Activated CD4-positive, alpha-beta T cell treated with anti-CD3 and anti-CD28 coated beads for 24 hours (primary cell): ENCODE measurements at places on chromosomes 4 and X.

DNA sequence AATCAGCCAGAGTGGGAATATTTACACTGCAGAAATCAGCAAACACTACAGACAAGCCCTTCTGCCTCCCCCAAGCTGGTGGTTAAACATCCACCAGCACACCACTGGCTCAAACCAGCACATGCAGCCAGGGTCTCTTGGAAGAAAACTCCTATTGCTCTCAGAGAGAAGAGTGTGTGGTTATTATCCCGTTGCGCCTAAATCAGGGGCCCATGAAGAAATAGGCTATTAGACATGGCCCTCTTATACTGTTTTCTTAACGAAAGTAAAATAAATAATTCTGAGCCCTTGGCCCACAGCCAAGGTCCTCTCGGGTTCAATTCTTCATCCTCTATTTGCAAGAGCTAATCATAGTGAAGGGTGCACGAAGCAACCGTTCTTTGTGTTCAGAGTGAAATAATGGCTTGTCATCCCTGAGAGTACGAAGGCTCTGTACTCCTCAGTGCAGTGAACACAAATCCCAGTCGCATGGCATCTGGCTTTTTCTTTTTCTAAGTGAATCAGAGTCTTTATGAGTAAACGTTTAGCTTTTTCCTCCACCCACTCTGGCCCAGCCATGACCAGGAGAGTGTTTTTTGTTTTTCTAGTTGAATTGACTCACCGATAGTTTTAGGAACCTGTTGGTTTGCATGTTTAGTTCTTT lies 33.4 kb upstream of the RBM47 start:
- peak; percentile 17 for DNase-seq

DNA sequence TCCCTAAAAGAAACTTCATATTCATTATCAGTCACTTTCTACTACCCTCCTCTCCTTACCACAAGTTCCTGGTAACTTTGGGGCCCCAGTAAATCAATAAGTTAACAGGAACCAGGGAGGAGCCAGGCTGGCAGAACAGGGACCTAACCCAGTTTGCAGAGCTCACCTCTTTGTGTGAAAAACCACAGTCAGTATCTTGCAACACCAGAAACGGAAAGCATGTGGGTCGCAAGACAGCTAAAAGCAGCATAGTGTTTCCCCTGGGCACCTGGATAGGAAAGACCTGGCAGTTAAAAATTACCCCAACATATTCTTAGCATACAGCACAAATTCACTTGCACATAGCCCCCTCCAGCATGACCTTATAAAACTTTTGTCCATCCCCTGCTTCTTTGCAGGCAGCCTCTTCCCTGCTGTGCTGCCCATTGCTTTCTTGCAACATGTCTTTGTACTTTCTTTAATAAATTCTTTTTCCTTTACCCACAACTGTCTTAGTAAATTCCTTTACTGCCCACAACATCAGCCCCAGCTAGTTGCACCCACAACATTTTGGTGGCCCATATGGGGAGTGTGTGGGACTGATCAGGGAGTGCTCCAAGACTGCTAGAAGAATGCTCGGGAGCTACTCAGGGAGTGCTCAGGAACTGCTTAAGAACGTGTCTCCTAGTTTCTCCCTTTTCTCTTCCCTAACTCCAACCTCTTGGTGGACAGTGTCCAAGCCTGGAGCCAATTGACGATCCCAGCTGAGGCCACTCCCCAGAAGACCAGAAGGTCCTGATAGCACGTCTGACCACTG lies 83.4 kb downstream of the MSN start:
- peak; percentile 21 for DNase-seq

- no peak for DNase-seq
Observed at GRCh38 chr4:168109527-168109926, 17.2 kb downstream of the ANXA10 start.

DNA sequence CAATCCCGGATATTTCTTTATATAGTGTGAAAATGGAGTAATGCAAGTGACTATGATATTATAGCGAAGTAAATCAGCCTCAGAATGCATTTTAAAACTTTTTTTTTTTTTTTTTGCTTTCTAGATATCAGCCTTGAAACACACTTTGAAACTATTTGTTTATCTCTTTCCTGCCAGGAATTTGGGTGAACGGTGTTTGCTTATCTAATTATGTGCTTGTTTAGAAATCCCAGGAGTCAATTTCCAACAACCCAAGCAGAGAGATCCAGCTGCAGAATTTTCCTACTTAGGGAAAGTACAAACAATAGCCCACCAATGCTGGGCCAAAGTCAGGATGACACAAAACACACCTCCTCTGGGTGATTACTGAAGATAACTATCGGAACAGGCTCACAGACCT lies 958.8 kb downstream of the PCDH18 start:
- no peak for DNase-seq

DNA sequence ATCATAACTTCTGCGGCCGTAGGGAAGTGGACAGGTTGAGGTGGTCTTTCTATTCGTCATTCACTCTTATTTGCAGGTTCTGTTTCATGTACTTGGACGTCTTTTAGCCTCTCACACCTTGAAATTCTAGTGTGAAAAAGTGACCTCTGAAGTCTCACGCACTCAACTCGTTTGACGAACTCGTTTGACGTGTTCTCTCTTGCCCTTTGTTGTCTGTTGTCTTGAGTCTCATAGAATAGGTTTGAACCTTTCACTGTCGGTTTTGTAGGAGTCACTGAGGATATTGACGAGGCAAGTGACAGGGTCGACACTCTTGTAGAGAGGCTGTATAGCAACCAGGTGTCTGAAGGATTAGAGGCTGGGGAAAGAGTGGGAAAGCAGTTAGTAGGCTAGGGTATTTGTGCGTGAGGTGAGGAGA lies 1.1 kb upstream of the PGRMC2 start:
- no peak for DNase-seq

DNA sequence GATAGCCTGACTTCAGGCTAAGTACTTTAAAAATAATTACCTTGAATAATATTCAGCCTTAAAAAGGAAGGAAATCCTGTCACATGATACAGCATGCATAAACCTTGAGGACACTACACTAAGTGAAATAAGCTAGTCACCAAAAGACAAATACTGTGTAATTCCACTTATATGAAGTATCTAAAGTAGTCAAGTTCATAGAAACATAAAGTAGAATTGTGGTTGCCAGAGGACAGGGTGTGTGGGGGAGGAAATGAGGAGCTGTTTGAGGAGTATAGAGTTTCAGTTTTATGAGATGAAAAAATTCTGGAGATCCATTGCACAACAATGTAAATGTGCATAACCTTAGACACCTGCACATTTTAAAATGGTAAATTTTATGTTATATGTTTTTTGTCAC lies 5.6 kb upstream of the STPG2 start:
- DNase-seq, result no peak

- DNase-seq, result no peak
Observed at GRCh38 chrX:30607155-30607554, 29.6 kb upstream of the TASL start.

GRCh38 chr4:81789158-81789557 lies 317.5 kb upstream of the RASGEF1B start:
- DNase-seq, result no peak

- DNase-seq, result no peak
Observed at GRCh38 chr4:3349116-3349515, 56.3 kb downstream of the RGS12 start.

DNA sequence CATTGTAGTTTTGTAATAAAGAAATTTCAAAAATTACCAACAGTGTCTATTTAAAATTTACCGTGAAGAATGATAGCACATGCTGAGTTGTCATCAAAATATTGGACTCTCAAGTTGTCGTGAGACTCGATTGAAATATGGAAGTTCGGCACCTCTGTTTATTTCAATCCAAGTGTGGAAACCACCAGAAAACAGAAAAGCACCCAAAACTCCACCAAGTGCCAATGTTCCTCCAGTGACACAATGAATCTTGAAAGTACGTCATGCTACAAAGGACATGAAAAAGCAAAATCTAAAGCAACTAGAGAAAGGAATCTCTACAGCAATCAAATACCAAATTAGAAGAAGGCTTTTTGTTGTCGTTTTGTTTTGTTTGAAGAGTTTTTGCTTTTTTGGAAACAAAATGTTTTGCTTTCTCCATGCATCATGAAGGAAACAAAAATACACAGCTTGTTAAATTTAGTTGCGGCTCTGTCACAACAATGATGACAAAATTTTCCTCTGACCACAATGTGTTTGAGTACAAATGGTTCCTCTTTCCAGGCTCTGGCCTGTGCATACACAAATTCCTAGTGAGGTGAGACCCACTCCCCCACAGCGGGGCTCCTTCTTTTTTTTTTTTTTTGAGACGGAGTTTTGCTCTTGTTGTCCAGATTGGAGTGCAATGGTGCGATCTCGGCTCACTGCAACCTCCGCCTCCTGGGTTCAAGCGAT lies 9.6 kb upstream of the IL13RA1 start:
- DNase-seq, result no peak

- no peak for DNase-seq
Observed at GRCh38 chr4:122906859-122907305, 15.5 kb downstream of the NUDT6 start.

DNA sequence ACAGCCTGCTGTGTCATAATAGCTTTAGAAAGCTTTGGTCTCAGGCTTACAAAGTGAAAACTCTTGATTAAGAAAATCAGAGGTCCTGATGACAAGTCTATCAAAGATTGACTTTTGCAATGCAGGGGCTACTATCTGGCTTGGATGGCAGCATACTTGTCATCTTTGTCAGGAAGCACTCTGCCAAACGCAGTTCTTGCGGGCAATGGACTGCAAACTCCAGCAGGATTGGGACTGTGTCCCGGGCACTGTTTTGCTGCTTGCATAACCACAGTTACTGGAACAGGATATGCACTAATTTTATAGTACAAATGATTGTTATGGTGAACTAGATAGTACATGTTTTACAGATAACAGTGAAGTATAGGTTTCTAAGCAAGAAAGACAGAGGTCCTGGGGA lies 185.6 kb downstream of the IQCM start:
- DNase-seq, result no peak

GRCh38 chr4:146095860-146096259 lies 79.7 kb upstream of the LSM6 start:
- no peak for DNase-seq

DNA sequence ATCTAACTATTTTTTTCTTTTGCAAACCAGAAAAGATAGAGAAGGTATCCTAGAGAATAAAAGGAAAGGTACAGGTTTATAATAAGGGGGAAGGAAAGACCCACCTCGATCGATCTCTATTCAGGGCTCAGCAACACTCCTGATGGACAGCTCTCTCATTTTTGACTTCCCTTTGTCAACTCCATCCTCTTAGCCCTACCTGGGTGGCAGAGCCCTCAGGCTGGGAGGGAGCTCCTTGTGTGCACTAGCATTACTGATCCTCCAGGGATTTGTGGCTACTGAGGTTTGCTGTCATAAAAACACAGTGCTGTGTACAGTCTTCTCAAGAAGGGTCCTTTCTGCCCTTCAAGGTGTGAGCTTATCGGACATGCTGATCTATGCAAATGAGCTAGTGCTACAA lies 111.0 kb downstream of the MID1 start:
- no peak for DNase-seq

DNA sequence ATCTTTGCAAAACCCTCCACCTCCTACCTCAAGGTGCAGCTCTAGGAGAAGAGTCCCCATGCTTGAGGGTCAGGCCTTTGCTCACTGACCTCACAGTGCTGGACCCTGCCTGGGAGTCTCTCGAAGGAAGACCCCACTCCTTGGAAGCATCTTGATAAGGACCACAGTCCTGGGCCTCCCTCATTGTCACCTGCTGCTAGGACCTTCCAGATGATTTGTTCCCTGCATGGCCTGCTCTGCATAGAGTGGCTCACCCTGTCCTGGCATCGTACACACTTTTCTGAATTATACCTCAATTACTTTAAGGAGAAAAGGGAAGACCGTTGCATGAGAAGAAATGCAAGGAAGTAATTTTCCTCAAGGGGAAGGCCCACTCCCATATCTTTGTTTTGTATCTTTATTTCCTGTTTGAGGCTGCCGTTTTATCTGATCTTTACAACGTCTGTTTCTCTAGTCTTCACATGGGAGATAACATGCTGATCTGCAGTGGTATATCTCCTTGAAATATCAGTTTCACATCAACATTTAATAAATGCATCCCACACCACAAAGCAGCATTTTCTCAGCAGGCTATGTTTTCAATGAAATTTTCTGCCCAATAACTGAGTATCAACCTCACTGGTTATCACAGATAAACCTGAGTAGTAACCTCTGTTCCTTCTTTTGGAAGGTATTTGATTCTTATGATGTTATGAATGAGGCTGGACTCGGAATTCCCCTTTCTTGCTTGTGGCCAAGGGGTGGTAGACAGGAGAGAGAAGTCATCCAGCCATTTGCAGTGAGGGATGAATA lies 15.0 kb upstream of the AKAP17A start:
- DNase-seq, result no peak

DNA sequence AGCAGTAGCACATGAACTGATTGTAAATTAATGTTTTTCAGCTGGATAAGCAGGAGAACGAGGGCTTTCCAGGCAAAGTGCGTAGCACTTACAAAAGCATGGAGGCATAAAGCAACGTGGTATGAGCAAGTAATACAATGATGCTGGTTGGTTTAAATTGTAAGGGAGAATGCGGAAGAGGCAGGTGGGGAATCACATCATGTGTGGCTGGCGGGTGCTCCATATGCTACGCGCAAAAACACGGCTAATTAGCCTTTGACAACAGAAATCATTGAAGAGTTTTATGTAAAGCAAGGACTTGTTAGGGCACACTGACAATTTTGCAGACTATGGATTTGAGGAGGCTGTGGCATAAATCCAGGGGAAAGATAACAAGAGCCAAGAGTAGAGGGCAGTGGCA lies 14.6 kb downstream of the SYTL4 start:
- DNase-seq, result no peak
